Stimulated activated CD4-positive, alpha-beta T cell treated with anti-CD3 and anti-CD28 coated beads, Interleukin-1b, Interleukin-23, amount 100 ng/mL, for 1 hour (primary cell): ENCODE measurements at places on chromosomes 16 and 17.

GRCh38 chr16:85576944-85577343 lies 36.2 kb upstream of the GSE1 start:
- DNase-seq, result no peak

DNA sequence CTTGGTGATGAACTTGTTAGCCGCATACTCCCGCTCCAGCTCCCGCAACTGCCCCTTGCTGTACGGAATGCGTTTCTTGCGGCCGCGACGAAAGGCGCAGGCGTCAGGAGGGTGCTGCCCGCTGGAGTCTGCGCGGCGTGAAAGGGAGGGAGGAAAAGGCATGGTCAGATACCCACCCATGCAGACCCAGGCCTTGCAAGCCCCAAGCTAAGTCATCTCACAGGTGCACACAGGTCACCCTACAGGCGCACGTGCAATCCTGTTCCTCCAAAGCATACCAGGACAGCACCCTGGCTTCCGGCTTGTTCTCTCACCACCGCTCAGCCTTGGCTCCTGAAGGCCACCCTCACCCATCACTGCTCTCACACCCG lies 1.6 kb downstream of the HOXB13 start:
- DNase-seq, result no peak

GRCh38 chr17:40253565-40253964 lies 34.1 kb upstream of the CDC6 start:
- DNase-seq, result no peak

GRCh38 chr16:52649870-52650269 lies 102.9 kb upstream of the TOX3 start:
- no peak for DNase-seq

DNA sequence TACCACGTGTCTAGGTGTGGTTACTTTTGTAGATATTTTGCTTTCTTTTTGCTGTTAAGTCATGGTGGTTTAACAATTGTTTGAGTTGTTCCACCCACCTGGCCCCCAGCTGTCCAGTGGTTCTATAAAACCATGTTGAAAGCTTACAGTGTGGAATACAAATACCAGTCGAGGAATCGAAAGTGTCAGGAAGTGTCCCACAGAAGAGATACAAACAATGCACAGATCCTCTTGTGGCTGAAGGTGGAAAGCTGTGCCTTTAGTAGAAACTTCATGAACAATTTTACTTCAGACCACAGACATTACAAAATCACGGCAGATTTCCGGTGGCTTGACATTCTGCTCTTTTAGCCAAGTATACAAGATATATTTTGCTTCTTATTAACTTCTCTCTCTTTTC lies 782.4 kb upstream of the SOX9 start:
- no peak for DNase-seq

DNA sequence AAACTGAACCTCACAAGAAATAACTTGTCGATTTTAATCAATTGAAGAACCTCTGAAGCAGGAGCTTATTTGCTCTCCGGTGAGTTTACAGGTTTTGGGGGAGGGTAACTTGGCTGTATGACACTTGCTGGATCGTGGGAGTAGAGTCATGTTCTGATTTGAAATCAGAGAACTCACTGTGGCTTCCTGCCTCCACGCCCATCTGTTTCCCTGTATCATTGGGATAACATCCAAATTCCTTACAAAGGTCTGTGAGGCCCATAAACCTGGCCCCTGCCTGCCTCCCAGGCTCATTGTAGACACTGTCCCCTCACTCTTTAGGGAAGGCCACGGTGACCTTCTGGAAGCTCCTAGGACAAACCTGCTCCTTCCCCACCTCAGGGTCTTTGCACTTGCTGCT lies 48.3 kb downstream of the C17orf67 start:
- no peak for DNase-seq

GRCh38 chr16:79185711-79186110 lies 414.8 kb downstream of the MAF start:
- no peak for DNase-seq

DNA sequence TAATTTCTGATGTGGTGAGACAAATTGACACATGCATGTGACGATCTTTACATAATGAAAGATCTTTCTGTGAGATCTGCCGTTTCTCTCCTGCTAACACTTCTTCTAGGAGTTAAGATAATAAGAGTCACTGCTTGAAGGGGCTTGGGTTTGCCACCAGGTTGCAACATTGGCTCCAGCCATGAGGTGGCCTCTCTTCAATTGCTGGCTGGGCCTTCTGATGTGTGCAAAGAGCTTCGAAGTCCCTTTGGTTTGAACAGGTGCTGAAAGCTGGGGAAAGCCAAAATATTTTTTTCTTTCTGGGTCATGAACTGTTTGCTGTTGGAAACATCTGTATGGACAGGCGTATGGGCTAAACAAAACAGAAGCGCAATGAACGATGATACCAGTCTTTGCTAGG lies 204.1 kb upstream of the SALL1 start:
- DNase-seq, result no peak

- no peak for DNase-seq
These were observed 346.0 kb downstream of the PMP22 start for GRCh38 chr17:14919094-14919493.

- DNase-seq, result no peak
These were observed 70.5 kb upstream of the DHX40 start for GRCh38 chr17:59494757-59495368.

DNA sequence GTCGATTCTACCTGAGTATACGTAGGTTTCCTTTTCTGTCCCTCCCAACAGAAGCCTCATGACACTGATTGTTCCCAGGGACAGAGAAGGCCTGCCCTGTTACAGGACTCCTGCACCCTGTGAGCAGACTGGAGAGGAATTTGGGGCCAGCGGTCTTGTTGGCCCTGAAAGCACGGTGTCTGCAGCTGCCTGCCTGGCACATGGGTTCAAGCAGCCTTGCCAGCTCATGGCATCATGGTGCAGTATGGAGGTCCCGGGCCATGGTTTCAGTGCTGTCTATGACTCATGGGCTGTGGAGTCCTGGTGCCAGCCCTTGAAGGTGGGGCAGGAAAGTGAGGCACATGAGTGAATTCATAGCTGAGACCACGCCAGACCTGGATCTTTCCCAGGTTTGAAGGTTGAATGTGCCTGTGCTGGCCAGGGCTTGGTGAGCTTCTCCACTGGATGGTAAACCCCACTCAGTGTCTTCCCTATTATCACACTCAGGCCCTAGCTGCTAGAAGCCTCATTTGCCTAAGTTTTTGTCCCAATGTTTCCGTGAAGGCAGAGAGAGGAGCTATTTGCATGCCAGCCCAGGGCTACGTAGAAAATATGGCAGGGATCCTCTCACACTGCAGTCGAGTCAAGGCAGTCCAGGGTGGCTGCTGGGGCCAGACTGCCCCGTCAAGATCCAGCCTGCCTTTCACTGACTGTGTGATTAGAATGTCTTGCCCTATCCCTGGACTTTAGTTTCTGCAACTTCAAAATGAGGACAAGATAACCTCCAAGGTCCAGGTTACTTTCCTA lies 277.2 kb upstream of the CCL2 start:
- no peak for DNase-seq
